Stimulated activated CD4-positive, alpha-beta T cell treated with anti-CD3 and anti-CD28 coated beads, Interleukin-1b, Interleukin-23, amount 100 ng/mL, for 1 hour (primary cell): ENCODE measurements at places on chromosomes 3 and 15.

DNA sequence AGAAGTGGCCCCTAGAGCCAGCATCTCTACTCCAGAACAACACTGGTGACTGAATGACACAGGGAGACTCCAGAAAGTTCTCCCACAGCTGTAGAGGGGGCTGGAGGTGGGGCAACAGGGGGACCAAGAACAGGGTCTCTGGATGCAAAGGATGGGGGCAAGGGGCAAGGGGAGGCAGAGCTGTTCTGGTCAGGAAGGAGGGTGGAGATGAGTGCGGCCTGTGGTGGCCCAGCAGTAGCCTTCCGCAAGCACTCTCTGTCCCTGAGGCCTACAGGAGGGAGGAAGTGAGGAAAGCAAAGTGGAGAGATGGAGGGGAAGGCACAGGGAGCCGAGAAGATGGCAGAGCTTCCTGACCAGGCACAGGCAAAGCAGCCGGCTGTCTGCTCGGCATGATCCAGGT, 56.5 kb downstream of the HOMER2 start:
- DNase-seq = no peak

- no peak for DNase-seq
Measured at GRCh38 chr3:24595796-24596195, 101.1 kb upstream of the THRB start.

DNA sequence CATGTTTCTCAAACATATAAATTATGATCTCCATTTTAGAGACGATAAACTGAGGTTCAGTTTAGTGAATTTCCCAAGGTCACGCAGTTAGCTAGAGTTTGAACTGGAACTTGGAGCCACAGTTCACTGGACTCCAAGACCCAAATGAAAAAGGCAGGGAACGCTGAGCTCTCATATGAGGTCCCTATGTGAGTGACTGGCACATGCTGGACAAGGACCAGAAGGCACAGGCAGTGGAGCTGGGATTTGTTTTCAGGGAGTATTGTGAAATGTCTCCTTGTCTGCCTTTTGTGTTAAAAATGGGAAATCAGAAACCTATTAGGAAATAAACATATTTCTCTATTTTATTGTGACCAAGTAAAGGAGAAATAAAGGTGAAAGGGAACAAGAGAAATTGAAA, 63.5 kb downstream of the MESD start:
- DNase-seq = no peak

DNA sequence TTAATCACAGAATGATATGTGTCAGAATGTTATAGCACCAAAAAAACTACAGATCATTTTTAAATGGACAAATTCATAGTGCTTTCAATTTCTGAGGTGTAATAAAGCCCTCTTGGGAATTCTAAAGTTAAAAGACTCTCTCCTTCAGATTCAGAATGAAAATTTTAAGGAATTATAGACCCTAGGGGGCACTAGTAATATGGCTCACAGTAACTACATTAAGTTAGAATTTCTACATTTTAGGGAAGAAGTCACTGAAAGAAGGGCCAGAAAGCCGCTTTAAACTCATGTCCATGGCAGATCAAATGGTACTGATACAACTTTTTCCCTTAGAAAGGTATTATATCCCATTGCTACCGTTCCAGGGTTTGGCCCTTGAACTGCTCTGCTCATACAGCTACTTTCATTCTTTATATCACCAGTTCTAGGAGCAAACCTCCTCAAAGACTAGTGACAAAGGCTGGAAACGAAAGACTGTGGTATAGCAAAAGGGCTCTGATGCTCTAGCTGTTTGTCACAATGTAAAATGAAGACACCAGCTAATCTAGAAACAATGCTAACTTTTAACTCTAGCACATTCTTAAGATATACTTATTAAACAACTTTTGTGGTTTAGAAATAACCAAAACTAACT, 18.1 kb downstream of the DAZL start:
- no peak for DNase-seq

GRCh38 chr15:51379390-51379789, 37.9 kb downstream of the GLDN start:
- DNase-seq = no peak
